A549 treated with Hydrocortisone at 1 μM for 4 hours (cell line): ENCODE measurements at places on chromosomes 3 and 15. TPM values are rescaled to one million over a fixed set of nuclear protein-coding genes. Genes with fewer than 3 reads are reported as not detected.

The GOLGA8T gene
- total RNA-seq: 0.91 to 1.7 TPM (median 1.6 TPM) in 5 replicates

The GRAMD2A gene
- 0.07 to 0.31 TPM (median 0.16 TPM) in 5 replicates for total RNA-seq

The FOXL2NB gene
- total RNA-seq: 0.63 to 1.6 TPM (median 1.2 TPM) in 5 replicates

The MASP1 gene
- 0.02 to 0.06 TPM (median 0.05 TPM) in 3 of 5 replicates, not detected in the others for total RNA-seq
